Fibroblast of villous mesenchyme (primary cell): ENCODE measurements at places on chromosomes 2 and 18. TPM values are rescaled to one million over a fixed set of nuclear protein-coding genes. Genes with fewer than 3 reads are reported as not detected.

TMEFF2 gene
- not detected in 2 replicates for total RNA-seq

NOSTRIN gene
- 0.32 and 0.43 TPM in 2 replicates for total RNA-seq

MPHOSPH10 gene
- 17.1 and 18.1 TPM in 2 replicates for total RNA-seq

COBLL1 gene
- total RNA-seq, result 13.4 and 15.5 TPM in 2 replicates

ELOA2 gene
- not detected in 2 replicates for total RNA-seq

FHOD3 gene
- total RNA-seq, result 5.2 TPM in 2 replicates

GRCh38 chr2:105373895-105374401 is 24.9 kb downstream of the FHL2 start:
- DNase-seq, result no peak

DNA sequence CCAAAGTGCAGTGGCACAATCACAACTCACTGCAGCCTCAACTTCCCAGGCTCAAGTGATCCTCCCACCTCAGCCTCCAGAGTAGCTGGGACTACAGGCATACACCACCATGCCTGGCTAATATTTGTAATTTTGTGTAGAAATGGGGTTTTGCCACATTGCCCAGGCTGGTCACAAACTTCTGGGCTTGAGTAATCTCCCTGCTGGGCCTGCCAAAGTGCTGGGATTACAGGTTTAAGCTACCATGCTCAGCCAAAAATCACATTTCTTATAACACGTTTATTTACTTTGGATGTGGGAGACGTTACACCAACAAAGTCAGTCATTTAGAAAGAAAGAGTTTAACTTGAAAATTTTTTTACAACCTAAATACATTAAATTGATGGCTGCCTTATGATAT is 209.0 kb upstream of the VWC2L start:
- no peak for DNase-seq

GRCh38 chr2:203532957-203533658 is 2.0 kb downstream of the RAPH1 start:
- DNase-seq, result peak; percentile 35

DNA sequence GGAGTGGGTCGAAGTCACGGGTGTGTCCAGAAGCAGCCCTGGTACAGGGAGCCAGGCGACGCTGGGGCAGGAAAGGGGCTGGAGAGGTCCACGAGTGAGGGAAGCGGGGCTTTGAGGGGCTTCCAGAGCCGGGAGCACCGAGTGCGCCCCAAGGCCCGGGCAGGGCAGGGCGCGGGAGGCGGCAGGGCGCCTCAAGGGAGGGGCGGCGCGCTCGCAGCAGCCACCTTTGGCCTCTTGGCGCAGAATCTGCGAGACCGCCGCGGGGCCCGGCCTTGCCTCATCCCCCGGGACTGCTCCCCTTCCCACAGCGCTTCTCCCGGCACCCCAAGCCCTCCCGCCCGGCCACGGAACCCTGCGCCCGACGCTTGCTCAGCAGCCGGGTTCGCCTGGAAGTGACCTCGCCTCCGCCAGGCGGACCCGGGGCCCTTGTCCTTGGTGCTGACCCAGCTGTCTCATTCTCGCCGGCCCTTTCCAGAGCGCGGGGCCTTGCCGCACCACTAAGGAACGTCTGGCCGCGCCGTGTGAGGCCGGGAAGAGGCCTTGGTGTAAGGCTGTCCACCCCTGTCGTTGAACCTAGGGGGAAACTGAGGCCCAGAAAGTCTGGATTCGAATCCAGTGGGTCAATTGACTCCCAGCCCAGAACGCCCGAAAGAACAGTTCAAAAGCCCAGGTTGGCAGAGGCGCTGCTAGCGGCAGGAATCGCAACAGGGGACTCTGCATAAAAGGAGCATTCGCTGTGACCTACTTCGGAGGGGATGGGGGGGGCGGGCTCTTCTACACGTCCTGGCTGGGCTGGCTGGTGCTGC is 584 bp upstream of the DNER start:
- peak; percentile 72 for DNase-seq

- DNase-seq, result no peak
These were observed 43.7 kb downstream of the WIPF1 start for GRCh38 chr2:174553811-174554493.

DNA sequence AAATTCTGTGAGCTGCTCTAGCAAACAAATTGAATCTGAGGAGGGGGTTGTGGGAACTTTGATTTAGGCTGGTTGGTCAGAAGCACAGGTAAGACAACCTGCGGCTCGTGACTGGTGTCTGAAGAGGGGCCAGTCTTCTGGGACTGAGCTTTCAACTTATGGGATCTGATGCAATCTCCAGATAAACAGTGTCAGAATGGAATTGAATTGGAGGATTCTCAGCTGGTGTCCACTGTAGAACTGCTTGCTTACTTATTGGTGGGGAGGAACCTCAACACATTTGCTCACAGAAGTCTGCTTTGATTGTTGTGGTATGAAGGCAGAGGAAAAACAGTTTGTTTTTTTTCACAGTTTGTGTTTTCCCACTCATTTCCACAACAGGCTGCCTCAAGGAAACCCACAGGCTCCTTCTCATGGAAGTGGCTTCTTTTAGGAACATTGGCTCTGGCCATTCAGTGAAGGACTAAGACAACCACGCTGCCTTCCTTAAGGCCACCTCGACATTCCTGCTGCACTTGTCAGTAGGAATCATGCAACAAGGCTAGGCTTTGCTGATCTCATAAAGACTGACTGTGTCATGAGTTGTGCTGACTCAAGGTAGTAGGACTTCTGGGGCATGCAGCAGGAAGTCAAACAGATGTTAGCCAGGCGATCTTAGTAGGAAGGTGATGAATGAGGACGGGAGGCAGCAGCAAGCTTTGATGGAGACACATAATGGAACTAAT is 104.7 kb downstream of the TSN start:
- DNase-seq, result peak; percentile 59

DNA sequence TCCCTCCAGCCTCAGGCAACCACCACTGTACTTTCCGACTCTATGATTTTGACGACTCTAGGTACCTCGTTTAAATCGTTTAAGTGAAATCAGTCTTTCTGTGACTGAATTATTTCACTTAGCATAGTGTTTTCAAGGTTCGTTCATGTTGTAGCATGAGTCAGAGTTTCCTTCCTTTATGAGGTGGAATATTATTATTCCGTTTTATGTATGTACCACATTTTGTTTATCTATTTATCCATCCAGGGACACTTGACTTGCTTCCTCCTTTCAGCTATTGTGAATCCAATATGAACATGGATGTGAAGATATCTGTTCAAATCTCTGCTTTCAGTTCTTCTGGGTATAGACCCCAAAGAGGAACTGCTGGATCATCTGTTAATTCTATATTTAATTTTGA is 19.1 kb downstream of the IL1R2 start:
- DNase-seq, result no peak

DNA sequence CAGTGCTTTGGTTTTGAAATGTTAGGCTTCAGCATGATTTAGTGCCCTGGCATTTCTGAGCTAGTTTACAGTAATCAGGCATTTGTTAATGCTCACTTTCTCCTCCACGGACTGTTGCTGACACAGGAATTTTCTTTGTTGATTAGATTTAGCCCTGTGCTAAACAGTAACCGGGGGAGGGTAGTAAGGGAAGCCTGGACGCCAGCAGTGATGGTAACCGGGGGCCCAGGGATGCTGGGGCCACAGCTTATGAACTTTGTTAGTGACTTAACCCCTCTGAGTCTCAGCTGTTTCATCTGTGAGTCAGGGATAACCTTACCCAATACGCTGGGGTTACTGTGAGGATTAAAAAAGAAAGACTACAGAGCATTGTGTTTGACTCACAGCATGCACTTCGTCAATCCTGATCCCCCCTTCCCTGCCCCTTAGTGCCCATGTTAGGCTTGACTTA is 33.5 kb downstream of the KLHL29 start:
- peak; percentile 84 for DNase-seq

DNA sequence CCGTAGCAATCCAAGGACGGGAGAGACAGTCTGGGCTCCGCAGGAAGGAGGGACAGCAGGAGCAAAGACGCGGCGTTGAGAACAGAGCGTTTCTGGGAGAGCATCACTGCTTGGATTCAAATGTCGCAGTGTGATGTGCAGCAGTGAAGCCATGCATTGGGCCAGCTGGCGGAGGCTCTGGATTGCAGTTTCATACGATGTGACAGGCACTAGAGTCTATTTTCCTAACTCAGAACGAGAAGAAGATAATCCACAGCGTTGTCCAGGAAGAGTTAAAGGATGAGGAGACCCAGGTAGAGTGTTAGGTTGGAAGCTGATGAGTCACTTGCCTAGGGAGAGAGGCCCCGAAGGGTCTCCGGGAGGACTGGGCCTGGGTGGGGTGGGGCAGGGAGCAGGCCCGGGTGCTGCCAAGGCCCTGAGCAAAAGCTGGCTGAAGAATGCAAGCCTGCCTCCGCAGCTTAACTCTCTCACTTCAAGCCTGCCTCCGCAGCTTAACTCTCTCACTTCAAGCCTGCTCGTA is 17.7 kb upstream of the SEMA4C start:
- peak; percentile 14 for DNase-seq

GRCh38 chr18:4333043-4333442 is 122.1 kb downstream of the DLGAP1 start:
- DNase-seq, result no peak

DNA sequence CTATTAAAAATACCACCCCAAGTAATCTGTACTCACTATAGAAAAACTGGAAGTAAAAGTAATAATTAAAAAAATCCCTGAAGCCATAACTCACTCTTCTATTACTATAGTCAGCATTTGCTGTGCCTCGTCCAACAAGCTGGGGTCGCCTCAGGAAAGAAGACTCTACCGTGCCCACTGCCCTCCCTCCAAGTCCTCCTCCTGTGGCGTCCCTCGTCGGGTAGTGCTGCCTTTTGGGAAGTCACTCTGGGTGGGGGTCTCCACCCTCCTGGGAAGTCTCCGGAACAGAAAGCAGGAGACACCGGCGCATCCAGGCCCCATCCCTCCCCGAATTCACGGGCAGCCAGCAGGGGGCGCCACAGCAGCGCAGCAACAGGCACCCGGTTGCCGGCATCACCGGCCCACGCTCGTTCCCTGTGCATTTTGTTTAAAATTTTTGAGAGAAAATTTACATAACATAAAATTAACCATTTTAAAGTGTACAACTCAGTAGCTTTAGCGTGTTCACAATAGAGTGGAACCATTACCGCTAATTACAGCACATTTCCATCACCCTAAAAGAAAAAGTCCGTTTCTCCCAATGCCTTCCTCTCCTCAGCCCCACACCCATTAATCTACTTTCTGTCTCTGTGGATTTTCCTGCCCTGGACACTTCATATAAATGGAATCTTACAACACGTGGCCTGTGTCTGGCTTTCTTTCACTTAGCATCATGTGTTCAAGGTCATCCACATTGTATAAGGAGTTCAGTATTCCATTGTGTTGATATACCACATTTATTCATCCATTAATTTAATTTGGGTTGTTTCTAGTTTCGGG is 62.2 kb downstream of the ADNP2 start:
- DNase-seq, result peak; percentile 64

GRCh38 chr2:185208261-185208660 is 530.3 kb upstream of the FSIP2 start:
- DNase-seq, result peak; percentile 4

DNA sequence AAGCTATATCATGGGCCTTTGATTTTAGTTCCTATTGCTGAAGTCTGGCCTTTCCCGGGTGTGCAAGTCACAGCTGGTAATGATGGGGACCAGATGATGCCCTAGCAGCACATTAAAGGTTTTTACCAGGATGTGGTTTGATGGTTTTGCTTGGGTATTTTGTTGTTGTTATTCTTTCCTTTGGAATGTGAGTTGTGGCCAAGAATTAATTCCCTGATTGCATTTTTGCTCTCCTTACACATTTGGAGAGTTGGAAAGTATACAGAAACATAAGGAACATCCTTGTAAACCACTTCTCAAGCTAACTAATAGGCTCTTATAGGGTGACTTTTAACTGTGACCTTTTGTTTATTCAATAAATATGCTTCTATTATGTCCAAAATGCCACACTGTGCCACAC is 154.1 kb upstream of the MMADHC start:
- peak; percentile 96 for DNase-seq

GRCh38 chr2:147488472-147488871 is 356.4 kb upstream of the ACVR2A start:
- DNase-seq, result no peak

DNA sequence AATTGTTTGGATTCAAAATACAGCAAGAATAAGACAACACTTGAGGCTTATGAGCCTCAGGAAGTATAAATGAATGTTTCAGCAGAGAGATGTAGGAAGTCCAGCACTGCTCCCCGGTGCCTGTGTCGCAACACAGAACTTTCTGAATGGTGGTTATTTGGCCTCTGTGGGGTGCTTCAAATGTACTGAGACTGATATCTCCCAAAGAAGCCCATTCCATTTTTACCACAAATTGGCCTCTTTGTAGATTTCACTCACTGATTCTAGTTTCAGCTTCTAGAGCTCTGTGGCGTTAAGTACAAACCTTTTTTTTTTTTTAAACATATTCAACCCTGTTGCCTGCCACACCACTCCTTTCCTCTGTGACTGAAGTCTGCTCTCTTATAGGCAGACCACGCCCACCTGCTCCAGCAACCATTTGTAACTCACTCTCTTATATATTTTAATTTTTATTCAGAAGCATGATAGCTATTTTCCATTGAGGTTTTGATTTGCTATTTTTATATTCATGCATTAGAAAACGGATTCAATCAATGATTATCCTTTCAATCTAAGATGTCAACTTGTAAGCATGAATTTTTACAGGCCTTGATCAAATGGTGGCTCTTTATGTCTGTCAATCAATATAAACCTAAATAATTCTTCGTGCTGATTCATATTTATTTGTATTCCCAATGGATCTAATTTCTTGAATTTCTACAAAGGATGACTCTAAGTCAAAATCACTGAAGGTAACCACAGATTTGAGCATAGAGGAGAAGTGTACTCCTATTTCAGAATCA is 277.1 kb upstream of the CCDC68 start:
- peak; percentile 79 for DNase-seq

GRCh38 chr2:62010632-62011256 is 105.3 kb downstream of the COMMD1 start:
- DNase-seq, result no peak

GRCh38 chr2:98507891-98508708 is 63.4 kb downstream of the INPP4A start:
- no peak for DNase-seq

DNA sequence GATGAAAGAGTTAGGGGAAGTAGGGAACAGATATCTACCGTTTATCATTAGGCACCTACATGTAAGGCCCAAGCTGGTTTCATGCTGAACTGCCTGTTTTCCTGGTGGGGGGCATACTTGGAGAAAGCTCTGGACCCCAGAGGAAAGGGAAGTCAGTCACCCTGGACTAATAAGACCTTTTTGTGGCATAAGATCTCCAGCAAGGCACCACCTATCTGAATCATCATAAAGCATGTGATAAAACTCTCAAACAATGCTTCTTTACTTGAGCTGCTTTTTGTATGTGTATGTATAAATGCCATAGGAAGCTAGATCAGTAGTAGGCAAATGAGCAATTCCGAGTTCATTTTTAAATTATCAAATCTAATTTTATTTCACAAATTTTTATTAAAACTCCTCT is 104.8 kb downstream of the TANC1 start:
- peak; percentile 67 for DNase-seq
